8988T (cell line): ENCODE measurements at places on chromosomes 5 and 9.

DNA sequence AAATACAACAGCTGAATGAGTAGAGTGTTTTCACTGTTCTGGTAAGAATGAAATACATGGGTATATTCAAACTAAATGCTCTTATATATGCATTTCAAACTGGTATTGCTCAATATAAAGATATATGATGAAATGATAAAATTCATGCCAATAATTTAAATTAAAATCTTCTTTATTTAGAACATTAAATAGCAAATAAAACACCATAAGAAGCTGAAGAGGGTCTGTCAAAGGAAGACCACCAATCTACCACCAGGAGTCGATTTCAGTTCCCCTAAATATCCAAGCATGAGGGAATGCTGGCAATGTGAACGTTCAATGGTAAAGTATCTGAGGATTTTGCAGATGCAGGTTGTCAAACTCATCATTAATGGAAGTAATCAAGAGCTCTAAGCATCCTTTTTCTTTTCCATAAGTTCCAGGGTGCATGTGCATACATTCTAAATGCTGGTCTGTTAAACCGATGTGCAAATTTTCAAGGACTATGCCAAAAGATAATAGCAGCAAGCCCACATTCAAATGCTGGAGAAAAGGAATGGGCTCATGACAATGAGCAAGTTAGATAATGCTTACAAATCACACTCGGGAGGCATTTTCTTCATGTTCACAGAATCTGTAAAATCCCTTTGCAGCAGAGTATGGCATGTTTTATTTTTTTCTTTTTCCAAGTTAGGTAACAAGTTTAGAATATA is 118.8 kb upstream of the MTAP start:
- no peak for DNase-seq

GRCh38 chr9:98162613-98163012 is 29.8 kb downstream of the CORO2A start:
- no peak for DNase-seq

DNA sequence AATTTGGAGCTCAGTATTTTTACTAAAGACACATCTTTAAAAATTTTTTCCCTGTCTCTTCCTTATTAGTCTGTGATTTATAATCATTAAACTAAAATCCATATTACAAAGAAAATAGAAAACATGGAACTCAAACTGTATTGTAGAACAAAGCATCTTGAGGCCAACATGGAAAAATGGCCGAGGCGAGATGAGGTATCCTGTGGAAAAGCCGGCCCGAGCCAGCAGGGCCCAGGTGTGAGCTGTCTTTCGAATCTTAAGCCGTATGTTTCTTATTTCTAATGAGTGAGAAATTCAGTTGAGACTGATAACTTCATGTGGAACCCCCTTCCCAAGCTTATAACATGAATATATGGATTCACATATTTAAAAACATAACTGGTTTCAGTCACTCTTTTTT is 170.4 kb upstream of the OTULINL start:
- no peak for DNase-seq

GRCh38 chr5:1850324-1851154 is 32.2 kb downstream of the IRX4 start:
- no peak for DNase-seq

DNA sequence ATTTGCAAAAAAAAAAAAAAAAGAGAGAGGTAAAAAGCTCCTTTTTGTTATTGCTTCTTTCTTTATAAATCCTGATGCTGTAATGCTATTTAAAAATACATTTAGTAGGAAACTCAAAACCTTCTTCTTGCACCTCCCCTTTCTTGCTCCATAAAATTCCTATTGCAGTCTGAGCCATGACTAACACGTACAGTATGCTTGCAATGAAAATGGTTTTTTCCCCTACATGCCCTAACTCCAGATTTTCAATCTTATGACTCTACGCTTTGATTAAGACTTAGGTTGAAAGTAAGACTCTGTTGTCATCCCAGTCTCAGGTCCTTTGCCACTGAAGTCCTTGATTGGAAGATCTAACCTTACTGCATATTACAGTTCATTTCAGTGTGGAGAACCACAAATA is 23.9 kb downstream of the FGF10 start:
- DNase-seq = no peak

GRCh38 chr5:80109646-80110478 is 74.7 kb downstream of the THBS4 start:
- DNase-seq = no peak

- no peak for DNase-seq
Observed at GRCh38 chr9:135355521-135356011, 124.0 kb upstream of the PPP1R26 start.

DNA sequence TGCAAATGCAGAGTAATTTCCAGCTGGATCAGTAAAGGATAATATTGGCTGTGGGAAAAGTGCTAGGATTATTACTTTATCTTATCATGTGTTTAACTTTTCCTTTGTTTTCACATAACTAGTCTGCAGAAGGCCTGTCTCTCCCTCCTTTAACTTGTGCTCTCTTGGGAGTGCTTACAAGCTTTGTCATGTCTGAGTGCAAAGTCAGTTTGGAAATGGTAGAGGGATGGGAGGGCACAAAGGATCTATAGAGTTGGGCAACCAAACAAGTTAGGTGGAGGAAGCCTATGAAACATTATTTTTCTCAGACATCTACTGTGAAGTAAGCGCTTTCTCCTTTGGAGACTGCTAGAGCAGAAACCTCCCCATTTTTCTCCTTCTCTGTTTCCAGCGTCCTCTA is 308.8 kb downstream of the ARHGAP26 start:
- no peak for DNase-seq

GRCh38 chr5:6108981-6109825 is 269.1 kb downstream of the MED10 start:
- no peak for DNase-seq

- no peak for DNase-seq
Observed at GRCh38 chr5:66134407-66134861, 9.7 kb upstream of the SREK1 start.

DNA sequence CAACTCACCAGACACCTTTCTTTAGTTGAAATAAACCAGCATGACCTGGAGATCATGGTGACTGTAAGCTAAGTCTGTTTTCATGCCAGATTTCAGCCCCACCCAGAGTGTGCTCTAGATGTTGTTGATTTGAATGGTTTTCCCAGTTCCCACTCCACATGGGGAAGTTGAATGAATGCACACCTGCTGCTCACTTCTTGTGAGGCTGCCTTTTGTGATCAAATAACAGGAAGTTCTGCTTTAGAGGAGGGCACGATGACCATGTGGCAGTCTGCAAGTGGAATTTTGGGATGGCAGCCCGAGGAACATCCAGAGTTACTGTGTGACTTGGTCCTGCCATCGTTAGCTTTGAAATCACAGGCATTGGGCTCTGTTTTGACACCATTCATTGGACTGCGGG is 18.7 kb downstream of the SLC46A2 start:
- DNase-seq = no peak

DNA sequence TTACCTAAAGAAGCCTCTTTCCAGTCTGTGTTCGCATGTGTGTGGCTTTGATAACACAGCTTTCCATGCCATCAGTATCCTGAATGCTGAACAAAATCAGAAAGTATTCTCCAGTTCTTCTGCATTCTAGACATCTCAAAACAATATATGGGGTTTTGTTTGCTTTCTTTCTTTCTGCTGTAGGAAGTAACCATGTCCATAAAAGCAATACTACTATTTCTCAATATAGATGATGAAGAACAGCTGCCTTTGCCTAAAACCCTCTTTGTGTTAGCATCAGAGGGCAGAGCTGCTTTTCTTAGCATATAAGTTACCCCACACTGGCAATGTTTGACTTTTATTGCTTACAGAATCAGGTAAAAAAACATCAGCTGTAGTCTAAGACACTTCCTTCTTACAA is 963.6 kb downstream of the CDH12 start:
- no peak for DNase-seq

DNA sequence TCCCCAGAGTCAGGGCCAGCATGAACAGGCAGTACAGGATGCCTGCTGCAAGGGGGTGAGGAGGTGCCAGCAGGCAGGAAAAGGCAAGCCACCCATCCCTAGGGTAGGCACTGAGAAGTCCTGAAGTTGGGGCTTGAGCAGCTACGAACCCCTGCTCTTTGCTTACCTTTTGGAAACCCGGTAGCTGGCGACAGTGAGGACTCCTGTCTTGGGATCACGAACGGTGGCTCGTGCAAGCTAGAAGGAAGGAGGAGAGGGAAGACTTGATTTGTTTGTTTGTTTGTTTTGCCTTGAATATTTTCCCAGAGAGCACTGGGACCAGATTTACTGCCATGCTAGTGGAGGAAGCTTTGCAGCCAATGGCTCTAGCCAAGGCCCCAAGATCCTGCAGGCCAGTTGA is 23.7 kb downstream of the P4HA2 start:
- DNase-seq = no peak

- no peak for DNase-seq
Observed at GRCh38 chr9:93427655-93428379, 23.7 kb upstream of the FAM120A start.

DNA sequence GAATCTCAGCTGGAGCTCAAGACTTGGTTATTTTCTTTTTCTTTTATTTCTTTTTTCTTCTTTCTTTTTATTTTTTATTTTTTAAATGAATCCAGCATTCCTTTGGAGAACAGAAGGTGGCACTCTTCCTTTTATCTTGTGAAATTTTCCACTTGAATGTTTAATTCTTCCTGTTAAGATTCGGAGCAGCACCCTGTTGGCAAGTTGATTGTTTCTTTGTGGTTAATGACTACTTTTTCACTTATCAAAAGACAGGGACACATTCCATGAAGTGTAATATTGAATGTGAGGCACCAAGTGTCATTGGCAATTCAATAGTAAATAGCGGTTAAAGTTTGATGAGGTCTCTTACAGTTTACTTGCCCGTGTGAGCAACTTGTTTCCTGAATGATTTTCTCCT is 240.5 kb upstream of the CHD1 start:
- DNase-seq = no peak

DNA sequence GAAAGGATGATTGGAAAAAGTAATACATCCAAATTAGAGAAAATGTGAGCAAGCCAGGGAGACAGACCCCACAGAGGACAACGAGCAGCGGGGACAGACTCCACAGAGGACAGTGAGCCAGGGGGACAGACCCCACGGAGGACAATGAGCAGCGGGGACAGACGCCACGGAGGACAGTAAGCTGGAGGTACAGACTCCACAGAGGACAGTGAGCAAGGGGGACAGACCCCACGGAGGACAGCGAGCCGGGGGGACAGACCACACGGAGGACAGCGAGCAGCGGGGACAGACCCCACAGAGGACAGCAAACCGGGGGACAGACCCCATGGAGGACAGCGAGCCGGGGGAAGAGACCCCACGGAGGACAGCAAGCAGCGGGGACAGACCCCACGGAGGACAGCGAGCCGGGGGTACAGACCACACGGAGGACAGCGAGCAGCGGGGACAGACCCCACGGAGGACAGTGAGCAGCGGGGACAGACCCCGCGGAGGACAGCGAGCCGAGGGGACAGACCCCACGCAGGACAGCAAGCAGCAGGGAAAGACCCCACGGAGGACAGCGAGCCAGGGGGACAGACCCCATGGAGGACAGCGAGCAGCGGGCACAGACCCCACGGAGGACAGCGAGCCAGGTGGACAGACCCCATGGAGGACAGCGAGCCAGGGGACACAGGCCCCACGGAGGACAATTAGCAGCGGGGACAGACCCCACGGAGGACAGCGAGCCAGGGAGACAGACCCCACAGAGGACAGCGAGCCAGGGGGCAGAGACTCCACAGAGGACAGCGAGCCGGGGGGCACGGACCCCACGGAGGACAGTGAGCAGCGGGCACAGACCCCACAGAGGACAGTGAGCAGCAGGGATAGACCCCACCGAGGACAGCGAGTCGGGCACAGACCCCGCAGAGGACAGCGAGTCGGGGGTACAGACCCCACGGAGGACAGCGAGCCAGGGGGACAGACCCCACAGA is 1.9 kb upstream of the ZDHHC11 start:
- DNase-seq = no peak

GRCh38 chr5:17305964-17306725 is 88.7 kb downstream of the BASP1 start:
- no peak for DNase-seq

DNA sequence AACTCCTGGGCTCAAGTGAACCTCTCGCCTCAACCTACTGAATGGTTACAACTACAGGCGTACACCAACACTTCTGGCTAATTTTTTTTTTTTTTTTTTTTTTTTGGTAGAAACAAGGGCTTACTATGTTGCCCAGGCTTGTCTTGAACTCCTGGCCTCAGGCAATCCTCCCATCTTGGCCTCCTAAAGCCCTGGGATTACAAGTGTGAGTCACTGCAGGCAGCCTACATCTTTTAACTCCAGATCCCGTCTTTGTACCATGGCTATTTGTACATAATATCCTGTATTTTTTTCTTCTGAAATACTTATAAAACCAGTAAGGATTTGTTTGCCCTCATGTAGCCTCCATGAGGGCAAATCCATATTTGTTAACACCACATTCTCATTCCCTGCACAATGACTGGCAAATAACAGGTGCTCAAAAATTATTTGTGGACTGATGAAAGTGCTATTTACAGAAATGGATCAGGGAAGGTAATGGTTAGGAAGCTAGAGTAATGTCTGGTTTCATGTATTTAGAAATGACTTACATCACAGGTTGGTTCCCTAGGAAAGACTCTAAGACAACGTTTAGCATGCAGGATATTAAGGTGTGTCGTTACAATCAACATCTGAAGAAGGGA is 51.9 kb upstream of the POU5F2 start:
- no peak for DNase-seq

GRCh38 chr5:150945486-150945885 is 40.7 kb upstream of the ZNF300 start:
- DNase-seq = no peak

DNA sequence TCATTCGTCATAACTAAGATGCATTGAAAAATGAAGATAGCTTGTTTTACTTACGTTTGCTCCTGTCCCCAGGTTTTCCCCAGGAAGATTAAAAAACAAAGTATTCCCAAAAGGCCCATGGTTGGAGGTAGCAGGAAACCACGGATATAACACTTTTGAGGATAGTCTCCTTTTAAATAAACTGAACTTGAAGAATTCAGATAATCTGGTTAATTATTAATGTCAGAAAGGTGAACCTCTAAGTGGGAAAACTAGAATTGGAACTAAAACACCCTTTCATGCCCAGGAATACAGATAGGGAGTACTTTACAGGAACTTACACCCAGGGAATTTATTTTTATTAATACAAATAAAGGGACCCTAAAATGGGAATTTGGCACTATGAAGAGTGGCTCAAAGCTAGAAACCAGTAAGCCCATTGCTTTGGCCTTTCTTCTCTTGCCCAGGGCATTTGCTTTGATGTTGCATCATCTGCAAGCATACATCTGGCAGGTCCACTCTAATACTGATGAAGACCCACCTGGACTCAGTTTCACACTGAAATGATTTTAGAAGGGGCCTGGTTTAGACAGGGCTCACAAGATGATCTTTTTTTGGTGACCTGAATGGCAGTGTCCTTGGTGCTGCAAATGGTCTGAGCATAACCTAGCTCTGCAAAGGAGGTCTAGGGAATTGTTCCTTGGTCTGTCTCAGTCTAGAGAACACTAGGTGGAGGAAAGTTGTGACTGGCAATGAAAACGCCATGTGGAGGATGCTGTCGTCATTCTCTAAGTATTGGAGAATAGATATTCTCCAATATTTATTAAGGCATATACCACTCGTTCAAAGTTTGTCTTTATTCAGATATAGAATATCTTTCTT is at the start of gene C5:
TSS of gene C5 (minus strand) at position 148 of the 861 bp plus-strand sequence. CDS start at position 119, 29 bp downstream.
- no peak for DNase-seq
